ENCODE measurements at places on chromosomes 1 and 21.

- no peak for DNase-seq
These were observed 135.2 kb upstream of the COA6 start for GRCh38 chr1:234238060-234238459.

DNA sequence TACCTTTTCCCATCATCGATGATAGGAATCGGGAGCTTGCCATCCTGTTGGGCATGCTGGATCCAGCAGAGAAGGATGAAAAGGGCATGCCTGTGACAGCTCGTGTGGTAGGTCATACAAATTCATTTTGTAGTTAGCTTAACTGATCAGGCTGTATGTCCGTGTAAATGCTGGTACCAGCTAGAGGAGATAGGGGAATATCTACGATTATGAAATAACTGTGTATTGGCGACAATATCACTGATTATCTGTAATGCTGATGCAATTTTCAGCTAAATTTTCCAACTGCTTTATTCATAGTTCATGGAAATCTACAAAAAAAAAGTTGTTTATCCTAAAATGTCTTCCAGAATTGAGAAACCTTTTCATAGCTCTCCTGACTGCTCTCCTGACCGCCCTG is 8.3 kb downstream of the PRDX6 start:
- DNase-seq = no peak

DNA sequence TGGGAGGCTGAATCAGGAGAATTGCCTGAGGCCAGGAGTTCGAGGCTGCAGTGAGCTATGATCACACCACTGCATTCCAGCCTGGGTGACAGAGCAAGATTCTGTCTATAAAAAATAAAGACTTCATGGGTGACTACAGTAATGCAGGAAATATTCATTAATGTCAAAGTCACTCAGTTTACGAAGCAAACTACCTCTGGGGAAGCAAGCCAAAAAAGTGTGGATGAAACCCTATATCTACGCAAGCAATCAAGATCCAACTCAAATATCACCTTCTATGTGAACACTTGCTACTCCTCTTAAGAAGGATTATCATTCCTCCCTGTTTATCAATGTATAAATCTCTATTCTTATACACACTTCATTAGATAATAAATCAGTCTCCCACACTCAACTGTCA is 434.8 kb downstream of the SETD4 start:
- no peak for DNase-seq

DNA sequence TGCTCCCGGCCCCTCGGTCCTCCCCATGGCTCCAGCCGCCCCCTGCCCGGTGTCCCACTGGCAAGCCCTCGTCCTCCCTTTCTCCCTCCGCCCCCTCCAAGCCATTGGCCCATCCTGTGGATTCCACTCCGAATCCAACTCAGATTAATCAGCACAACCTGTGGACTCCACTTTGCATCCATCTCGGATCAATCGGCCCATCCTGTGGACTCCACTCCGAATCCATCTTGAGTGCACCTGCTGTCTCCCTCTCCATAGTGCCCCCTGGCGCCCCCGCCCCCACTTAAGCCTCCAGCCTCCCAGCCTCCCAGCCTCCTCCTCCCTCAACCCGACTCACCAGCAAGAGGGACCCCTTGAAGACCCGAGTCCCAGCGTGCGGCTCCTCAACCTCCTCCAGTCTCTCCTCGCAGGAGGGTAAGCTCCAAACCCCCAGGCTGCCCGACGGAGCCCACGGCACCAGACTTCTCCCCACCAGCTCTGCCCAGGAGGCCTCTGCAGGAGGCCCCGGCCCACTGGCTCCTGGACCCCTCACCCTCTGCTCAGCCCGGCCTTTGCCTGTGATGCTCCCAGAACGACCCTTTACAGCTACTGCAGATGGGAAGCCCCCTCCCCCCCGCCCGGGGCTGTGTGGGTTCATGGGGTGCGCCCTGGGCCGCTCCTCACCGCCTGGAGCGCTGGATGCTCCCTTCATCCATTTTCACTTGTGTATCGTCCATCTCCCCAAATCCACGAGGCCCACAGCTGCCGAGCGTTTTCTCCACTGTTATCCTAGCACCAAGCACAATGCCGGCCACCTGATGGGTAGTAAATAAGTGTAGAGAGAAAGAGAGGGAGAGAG is 40.6 kb upstream of the TSPEAR start:
- DNase-seq = no peak

DNA sequence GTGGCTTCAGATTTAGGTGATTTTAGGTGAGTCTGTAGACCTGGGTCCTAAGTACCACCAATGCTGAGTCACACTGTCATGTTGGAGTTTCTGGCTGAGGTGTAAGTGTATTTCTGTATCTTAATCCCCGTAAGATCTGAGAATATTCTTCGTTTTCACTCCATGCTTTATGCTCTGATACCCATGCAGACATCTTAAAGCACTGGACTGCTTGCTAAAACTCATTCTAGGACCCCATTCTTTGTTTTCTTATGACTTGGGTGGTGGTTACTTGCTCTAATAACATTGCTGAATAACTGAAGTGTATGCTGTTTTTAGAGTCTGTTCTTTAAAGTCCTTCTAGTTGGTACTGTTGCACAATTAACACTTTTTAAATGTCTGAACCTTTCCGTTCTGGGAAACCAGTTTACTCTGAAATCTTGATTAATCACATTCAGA is 36.6 kb downstream of the CDC42 start:
- DNase-seq = no peak

DNA sequence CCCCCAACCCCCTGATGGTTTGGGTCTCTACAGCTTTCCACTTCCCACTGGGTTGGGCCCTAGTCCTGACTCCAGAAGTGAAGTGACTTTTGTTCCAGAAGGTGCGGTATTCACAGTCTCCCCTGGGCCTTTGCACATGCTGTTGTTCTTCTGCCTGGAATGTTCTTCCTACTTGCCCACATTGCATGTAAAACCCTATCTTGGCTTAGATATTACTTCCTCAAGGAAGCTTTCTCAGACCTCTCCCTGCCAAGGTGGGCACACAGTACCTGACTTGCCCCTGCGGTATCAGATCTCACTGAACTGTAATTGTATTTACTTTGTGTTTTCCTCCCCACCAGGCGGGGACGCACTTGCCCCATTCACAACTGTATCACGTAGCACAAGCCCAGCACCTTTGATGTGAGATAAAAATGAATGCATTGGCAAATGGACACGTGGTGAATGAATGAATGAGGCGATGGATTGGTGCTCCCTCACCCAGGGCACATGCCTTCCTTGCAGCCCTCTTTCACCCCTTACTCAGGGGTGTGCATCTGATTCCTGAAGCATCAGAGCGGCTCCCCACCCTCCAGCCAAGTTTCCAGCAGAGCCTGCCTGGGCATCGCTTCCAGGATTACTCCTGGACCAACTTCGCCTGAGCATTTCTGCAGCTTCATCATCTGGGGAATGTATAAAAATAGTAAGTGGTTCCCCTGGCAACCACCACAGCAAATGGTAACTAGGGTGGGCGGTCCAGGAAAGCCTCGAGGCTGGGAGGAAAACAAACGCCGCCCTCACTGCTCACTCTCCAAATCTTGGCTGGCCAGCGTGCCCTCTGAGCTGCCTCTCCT is 19.8 kb downstream of the NENF start:
- DNase-seq = no peak

DNA sequence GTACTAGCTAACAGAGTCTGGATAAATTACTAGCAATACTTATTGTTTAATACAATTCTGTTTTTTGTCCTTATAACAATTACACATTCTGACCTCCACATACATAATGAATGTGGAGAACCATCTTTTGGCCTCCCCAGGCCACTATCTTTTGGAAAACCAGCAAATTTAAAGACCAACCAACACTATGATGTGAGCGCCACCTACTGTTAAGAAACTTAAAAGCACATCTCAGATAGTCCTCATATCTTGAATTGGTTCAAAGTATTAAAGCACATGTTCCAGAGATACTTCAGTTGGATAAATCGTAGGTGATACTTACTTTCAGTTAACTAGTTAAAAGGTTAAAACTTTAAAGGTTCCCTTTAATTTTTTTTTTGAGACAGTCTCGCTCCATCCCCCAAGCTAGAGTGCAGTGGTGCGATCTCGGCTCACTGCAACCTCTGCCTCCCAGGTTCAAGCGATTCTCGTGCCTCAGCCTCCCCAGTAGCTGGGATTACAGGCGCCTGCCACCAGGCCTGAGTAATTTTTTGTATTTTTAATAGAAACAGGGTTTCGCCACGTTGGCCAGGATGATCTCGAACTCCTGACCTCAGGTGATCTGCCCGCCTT is 29.3 kb upstream of the USP1 start:
- DNase-seq = no peak

GRCh38 chr1:145960468-145961108 is 2.8 kb upstream of the LIX1L start:
- peak; percentile 47 for DNase-seq

DNA sequence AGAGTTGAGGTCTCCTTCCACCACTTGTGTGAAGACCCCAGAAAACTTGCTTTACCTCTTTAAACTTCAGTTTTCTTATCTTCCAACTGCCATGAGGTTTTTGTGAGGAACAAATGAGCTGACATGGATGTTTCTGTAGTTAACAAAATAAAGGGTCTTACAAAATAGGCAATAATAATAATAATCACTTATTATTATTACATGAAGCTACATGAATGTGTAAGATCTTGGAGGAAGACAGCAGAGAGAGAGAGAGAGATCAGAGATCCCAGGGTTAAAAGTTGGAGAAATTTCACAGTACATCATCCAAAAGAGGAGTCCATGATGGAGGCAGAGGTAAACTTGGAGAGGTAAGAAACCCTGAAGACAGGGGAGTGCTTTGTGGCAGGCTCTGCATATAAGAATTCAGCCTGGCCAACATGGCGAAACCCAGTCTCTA is 10.7 kb downstream of the RCC1 start:
- DNase-seq = no peak

- no peak for DNase-seq
These were observed 229.5 kb downstream of the TOMM20 start for GRCh38 chr1:234899041-234899729.

- no peak for DNase-seq
These were observed 354.1 kb upstream of the B3GALT2 start for GRCh38 chr1:193540511-193540910.

- DNase-seq = no peak
These were observed 24.4 kb upstream of the TARBP1 start for GRCh38 chr1:234503193-234504050.

DNA sequence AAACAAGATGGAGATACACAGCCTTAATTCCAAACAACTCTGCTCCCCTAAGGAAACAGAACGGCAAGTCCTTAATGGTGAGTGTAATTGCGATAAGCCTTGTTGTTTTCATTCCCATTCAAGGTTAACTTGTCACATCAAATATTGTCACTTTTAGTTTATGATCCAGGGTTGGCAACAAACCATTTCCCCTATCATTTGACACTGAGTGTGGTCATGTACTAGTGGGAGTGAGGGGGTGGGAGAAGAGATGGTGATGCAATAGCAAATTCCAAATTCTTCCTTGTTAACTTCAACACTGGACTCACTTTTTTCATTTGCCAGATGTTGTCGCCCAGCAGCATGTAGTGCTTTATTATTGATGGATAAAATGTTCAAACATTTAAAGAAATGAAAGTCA is 140.4 kb downstream of the ZNF326 start:
- DNase-seq = no peak

GRCh38 chr1:83763361-83764095 is 235.4 kb downstream of the TTLL7 start:
- DNase-seq = no peak

DNA sequence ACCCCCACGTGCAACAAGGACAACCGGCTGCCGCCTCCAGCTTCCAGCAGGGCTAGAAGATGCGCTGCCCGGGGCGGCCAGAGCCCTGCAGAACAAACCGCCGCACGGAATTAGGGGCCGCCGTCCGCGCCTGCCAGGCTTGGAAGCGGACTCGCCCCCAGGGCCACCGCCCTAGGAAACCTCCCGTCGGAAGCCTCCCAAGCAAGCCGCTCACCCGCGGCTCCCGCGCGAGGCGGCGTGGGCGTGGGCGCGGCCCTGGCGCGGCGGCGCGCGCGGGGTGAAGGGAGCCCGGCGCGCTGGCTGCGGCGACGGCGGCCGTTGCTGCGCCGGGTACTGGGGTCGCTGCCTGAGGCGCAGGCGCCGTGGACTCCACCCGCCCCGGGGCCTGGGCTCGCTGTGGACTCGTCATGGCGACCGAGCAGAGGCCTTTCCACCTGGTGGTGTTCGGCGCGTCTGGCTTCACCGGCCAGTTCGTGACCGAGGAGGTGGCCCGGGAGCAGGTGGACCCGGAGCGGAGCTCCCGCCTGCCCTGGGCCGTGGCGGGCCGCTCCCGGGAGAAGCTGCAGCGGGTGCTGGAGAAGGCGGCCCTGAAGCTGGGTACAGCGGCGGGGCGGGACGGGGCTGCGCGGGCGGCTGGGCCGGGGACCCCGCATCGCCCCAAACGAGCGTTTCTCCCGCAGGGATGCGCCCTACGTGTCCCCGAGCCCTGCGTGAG is at the start of gene SCCPDH:
Gene SCCPDH (plus strand): TSS at position 394 of the 715 bp plus-strand sequence. CDS start 14 bp downstream, at position 408.
- DNase-seq = peak; percentile 72

DNA sequence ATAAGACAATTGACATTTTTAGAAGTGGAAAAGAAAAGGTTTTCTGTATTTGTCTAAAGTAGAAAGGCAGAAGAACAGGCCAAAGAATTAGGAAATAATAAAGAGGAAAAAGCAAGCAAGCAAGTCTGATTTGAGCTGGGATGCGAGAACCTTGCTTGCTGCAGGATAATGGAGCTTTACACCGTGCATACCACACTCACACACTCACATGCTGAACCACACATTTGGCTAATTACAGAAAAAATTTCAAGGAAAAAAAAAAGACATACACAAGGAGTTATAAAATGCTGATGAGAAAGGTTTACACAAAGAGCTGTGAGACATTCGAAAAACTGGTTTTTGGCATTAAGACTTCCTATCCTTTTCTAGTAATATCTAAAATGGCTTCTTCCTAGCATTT is 593.9 kb downstream of the KIF26B start:
- no peak for DNase-seq

- DNase-seq = no peak
These were observed 33.2 kb downstream of the ATP5PF start for GRCh38 chr21:25701529-25701928.

DNA sequence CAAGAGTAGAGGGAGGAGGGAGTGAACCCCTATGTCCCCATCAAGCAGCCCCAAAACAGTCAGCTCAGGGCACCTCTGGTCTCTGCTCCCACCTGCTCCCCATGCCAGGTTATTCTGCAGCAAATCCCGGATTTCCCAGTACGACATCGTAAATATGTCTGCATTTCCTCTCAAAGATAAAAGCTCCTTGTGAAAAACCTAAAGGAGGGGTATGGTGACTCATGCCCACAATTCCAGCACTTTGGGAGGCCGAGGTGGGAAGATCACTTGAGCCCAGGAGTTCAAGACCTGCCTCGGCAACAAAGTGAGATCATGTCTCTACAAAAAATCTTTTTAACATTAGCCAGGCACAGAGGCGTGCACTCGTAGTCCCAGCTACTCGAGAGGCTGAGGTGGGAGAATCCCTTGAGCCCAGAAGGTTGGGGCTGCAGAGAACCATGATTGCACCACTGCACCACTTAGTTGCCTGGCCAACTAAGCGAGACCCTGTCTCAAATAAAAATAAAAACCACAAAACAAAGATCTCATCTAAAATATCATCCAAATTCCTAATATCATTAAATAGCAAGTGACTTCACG is 7.1 kb downstream of the ACOT7 start:
- DNase-seq = no peak

DNA sequence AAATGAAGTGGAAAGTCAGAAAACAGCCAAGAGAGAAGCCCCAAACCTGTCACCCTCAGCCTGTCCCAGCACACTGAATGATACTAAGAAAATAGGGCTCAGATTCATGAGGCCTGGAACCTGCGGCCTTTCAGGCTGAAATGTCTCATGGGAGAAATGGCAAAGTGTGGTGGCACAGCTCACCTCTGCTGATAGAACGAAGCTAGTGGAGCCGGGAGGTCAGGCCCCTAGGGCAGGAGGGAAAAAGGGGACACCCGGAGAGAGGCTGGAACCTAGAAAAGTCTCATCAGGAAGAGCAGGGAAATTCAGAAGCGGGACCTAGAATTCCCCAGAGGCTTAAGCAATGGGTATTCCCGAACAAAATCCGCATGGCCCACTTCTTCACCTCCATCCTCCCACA is 107.1 kb downstream of the BCAR3 start:
- no peak for DNase-seq
